NCI-H446 treated with DMSO at 0.1 percent for 48 hours (cell line): ENCODE measurements at places on chromosomes 6 and 20.

GRCh38 chr6:154506582-154506981 lies 3.9 kb downstream of the CNKSR3 start:
- no peak for DNase-seq

- DNase-seq, result no peak
These were observed 143.9 kb upstream of the SHLD1 start for GRCh38 chr20:5606350-5606749.

GRCh38 chr6:5898563-5898962 lies 108.2 kb downstream of the NRN1 start:
- no peak for DNase-seq

DNA sequence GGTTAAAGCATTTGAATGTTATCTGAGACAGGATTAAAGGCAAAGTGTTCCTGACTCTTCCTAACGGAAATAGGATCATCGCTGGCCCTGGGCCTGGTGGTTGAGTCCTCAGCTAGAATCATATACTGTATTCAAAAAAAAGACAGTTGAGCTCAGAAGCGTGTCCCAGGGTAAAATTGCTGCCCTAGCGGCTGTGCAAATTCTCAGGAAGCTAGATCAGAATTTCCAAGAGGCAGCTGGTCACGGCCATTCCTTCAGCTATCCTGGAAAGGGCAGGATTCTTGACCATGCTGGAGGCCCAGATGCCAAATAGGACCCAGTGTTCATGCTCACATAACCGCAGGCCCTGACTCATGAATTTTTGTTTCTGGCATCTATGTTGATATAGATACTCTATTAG lies 67.4 kb downstream of the STMND1 start:
- peak; percentile 73 for DNase-seq

DNA sequence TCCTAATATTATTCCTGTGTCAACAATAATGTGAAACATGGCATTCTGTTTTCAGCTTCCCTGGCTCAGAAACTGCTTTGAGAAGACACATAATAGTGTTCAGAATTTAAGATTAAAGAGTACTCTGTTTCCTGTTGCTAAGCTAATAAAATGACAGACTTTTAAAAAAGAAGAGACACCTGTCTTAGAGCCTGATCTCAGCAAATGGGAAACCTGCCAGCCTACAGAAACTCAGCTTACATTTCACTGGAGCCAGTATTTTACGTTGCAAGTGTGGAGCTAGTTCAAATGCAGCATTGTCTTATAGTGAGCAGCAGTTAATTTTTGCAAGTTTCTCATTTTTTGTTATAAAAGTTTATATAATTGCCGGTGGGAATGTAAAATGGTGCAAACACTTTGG lies 28.8 kb downstream of the KIZ start:
- DNase-seq, result no peak

DNA sequence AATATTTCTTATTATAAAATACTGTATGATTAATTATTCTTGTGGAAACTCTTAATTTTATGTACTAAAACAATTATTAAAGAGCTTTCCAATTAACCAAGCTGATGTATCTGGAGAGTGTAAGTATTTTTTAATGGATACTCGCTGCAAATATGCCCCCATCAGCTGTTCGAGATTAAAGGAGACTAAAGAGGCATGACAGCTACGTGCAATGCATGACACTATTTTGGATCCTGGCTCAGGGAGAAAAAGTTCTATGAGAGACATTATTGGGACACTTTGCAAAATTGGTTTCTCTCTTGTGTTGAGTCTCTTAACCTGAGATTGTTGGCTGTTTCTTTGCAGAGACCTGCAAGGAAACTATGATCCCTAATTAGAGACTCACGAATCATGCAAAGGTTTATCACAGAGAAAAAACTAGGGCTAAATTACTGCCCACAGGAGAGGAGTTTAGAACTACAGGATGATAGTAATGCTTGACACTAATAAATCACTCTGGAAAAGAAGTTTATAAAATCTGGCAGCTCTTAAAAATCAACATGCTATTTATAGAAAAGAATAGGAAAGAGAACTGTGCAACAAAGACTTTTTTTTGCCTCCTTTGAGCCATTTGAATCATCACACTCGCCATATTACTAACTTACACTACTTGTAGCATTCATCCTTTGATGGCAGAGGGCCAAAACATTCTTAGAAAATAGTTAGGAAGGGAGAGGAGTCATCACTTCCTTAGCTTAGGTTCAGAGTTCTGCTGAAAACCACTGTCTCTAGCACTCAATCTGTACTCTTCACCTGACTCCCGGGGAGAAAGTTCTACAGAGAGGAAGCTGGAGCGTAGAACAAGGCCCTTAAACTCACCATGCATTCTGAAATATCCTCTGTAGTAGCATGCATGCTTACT lies 25.3 kb downstream of the NRN1 start:
- no peak for DNase-seq

DNA sequence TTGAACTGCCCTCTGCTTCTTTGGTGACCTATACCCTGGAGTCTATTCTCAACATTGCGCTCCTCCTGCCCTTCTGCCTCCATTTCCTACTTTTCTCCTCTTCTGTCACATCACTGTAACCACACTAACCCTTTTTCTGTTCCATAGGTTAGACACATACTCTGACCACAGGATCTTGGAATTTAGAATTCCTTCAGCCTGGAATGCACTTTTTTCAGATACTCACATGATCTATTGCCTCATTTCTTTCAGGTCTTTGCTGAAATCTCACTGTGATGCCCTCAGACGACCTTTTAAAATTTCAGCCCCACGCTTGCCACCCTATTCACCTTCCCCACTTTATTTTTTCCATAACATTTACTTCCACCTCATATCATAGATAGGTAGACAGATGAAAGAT lies 5.1 kb downstream of the VNN1 start:
- DNase-seq, result no peak

DNA sequence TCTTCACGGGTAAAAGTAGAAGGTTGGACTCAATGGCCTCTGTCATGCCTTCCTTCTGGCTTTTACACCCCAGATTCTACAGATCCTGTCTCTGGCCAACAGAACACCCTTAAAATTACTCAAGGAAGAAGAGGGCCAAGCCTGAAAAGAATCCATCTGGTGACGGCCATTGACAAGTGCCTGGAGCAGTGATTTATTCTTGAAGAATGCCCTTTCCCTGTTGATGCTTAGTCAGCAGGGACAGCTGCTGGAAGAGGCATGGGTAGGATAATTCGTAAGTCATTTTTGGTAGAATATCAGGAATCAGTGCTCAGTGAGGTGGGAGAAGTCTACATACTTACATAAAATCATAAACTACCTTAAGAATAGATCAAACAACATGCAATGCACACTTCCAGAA lies 397.9 kb downstream of the SAMD5 start:
- no peak for DNase-seq

GRCh38 chr6:170137911-170138910 lies 152.7 kb downstream of the DLL1 start:
- no peak for DNase-seq

DNA sequence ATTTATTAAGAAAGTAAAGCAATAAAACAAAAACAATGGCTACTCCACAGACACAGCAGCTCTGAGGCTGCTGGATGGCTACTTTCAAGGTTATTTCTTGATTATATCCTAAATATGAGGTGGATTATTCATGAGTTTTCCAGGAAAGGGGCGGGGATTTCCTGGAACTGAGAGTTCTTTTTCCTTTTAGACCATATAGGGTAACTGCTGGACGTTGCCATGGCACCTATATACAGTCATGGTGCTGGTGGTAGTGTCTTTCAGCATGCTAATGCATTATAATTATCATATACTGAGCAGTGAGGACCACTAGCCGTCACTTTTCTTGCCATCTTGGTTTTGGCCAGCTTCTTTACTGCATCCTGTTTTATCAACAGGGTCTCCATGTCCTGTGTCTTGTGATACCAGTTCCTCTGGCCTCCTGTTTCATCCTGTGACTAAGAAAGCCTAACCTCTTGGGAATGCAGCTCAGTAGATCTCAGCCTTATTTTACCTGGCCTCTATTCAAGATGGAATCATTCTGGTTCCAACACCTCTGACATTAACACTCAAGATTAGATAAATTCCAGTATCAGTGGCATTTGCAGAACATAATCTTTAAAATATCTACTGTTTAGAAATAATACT lies 32.3 kb upstream of the TRDN start:
- DNase-seq, result no peak

DNA sequence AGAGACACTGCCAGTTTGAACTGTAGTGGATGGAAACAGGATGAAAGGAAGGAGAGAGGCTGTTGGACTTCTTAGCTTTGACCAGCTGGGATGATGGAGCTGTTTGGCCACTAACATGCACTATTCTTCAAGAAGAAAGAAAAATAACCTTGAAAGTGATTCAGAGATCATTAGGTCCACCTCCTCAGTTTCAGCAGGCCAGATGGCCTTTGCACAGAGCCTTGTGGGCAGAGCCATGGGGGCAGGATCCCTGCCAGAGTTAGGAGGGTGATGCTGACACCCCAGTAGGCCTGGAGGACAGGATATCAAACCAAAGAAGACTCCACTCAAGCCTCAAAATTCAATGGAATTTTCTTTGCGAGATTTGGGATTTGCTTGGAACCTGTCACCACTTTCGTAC lies 74.5 kb upstream of the TMEM181 start:
- DNase-seq, result no peak

DNA sequence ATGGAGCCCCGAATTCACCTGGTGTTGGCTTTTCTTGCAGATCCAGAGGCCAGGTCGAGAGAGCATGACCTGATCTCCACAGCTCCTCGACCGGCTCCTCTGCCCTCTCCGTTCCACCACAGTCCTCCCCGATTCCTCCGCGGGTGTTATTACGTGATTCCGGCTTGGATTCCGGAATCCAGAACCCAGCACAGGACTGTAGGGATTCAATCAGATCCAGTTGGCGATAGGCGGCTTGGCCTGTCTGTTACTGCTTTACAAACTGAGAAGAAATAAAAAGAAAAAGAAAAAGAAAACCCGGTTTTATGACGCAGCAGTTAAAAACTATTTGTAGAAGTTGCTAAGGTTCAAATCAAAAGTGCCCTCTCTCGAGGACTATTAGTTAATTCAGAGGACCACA lies 222.7 kb downstream of the EYA2 start:
- DNase-seq, result no peak

GRCh38 chr6:156846845-156847599 lies 69.8 kb downstream of the ARID1B start:
- DNase-seq, result no peak

- DNase-seq, result no peak
These were observed 111.9 kb downstream of the HIVEP2 start for GRCh38 chr6:142833054-142833453.

GRCh38 chr20:46131396-46131795 lies 13.3 kb downstream of the CD40 start:
- no peak for DNase-seq

- no peak for DNase-seq
These were observed 280.1 kb upstream of the PLCB4 start for GRCh38 chr20:8788831-8789230.

DNA sequence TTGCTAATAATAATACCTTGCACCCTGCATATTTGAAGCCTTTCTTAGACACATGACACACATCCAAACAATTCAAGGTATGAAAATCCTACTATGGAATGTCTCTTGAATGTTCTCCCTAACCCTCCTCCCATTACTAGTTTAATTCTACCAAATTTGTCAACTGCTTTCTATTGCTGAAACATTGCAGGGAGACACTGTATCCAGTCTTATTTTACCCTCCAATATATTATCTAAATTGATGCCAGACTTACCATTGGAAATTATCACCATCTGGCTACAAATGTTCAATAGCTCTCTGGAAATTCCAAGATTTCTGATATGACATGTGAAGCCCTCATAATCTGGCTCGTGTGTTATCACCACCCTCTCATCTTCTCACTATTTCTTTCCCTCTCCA lies 1027.3 kb upstream of the CITED2 start:
- DNase-seq, result no peak

- DNase-seq, result no peak
These were observed 7.9 kb downstream of the SNX9 start for GRCh38 chr6:157831018-157831369.

DNA sequence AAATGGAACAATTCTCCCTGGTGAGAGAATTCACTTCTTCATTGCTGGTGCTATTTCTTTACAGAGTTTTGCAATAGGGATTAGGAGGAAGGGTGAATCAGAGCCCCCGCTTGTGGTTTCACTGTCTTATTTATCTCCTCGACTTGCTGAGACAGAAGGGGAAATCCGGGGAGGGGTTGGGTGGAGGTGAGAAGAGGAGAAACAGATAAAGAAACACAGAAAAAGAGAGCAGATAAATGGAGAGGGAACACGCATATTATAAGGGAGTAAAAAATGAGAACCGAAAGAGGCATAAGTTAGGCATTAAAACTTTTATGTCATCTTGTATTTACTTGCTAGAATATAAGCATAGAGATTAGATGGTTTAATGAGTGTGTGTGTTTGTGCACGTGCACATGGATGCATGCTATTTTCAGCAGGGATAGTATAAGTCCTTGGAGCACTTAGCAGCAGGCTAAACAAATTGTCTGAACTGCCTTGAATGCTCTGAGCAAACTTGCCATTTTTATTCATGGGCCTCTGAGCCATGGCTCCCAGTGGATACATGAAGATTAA lies 105.0 kb downstream of the OLIG3 start:
- no peak for DNase-seq

DNA sequence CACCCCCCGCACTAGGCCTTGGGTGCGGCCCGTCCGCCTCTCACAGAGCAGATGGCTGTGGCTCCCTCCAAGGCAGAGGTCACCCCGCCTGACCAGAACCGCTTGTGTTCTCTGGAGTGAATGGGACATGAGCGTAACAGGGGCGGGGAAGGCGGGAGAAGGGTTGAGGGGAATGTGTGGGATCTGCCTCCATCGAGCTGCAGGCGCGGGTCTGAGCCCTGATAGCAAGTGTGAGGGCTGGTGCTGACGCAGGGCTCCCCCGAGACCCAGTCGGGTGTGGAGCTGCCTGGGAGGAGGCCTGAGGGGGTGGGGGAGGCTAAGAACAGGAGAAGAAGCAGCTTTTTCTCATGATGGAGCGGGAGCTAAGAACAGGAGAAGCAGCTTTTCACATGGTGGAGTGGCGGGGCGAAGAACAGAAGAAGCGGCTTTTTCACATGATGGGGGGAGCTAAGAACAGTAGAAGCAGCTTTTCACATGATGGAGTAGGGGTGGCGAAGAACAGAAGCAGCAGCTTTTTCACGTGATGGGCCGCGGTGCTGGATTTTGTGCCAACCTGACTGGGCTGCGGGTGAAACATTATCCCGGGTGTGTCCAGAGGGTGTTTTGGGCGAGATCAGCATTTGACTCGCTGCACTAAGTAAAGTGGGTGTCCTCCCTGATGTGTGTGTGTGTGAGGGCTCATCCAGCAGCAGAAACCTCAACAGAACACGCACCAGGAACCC lies 169.3 kb downstream of the TTLL2 start:
- DNase-seq, result no peak

DNA sequence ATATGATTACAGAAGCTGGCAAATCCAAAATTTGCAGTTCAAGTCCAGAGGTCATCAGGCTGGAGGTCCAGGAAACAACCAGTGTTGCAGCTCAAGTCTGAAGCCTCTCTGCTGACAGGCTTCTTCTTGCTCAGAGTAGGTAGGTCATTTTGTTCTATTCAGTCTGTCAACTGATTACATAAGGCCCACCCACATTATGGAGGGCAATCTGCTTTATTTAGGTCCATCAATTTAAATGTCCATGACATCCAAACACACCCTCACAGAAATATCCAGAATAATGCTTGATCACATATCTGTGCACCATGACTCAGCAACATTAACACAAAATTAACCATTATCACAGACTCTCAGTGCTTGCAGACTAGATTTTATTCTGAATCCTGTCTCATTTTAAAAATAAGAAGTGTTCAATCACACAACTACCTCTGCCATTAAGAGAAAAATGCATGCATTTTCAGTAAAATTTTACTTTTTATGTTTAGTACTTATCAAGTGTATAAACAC lies 759.2 kb upstream of the ADGRB3 start:
- DNase-seq, result no peak
